ENCODE measurements at places on chromosomes 4 and X.

DNA sequence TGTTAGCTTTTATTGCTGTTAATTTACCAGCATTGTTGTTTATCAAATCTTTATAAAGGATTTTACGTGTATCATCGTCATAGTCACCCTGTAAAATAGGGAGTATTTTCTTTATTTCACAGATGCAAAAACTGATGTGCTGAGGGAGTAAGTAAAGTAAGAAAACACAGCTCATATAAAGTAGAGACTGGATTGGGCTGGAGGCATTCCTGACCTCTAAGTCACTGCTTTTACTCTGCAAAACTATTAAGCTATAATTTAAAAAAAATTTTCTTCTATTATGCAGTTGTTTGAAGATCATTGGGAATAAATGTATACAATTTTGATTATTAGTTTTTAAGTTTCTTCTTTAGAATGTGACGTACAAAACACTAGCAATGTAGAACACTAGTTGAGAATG lies 45.9 kb downstream of the NUDT6 start:
- no peak for DNase-seq

DNA sequence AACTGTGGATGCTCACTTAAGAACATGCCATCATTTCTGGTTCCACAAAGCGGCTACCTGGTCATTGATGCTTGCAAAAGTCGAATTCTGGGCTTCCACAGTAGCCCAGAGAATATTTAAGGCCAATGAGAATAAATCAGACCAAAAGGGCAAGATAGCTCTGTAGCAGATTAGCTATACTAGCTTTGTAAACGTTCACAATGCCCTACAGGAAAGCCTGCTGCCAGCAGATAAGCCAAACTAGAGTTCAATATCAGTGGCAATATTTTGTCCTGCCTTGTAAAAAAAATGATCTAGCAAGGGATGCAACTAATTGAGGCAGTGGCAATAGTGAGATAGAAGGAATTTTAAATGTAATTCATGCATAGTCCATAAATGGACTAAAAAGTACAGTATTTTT lies 387.7 kb upstream of the TEX13C start:
- DNase-seq, result no peak

DNA sequence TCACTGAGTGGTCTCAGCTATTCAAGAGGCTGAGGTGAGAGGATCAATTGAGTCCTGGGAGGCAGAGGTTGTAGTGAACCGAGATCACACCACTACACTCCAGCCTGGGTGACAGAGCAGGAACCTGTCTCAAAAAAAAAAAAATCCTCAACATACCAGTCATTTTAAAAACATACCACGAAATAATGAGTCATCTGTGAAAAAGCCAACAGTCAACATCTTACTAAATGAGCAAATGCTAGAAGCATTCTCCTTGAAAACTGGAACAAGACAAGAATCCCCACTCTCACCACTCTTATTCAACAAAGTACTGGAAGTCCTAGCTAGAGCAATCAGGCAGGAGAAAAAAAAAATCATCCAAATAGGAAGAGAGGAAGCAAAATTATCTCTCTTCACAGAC lies 104.0 kb upstream of the ARHGEF9 start:
- DNase-seq, result no peak

- DNase-seq, result no peak
These were observed 38.8 kb downstream of the FAT1 start for GRCh38 chr4:186684889-186685309.

- DNase-seq, result no peak
These were observed 159.6 kb upstream of the RBPJ start for GRCh38 chr4:26161030-26161824.

DNA sequence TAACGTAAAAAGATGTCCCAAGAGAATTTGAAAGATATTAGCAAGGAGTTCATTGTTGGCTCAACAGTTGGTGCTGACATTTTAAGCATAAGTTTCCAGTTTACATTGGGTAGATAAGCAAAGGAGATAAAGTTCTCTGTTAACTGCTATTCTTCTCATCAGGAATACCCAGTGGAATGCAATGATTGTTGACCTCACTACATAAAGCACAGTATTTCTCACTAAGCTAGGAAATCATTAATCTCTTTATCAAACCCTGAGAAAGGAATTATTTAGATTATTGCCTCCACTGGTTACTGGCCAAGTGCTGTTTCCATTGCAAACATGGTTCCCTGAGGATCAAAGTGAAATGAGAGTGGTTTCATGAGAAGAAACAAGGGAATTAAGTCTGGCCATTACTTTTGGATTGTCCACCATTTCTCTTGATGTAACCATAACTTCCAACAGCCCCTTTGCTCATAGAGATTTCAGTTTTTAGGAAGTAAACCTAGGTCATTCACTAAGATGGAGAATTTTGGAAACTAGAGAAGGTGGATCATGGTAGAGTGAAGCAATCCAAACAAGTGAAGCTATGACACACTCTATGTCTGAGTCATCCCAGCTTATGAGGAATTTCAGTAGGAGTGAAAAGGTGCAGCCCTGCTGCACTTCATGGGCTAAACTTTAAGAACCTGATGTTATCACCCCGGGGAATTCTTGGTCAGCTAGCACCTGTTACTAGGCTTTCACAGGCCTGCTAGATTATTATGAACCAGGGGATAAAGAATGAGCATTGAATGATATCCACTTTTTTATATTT lies 163.4 kb downstream of the AREG start:
- DNase-seq, result no peak

GRCh38 chr4:31545755-31546154 lies 825.6 kb downstream of the PCDH7 start:
- DNase-seq, result no peak

GRCh38 chr4:180530787-180531186 lies 1712.4 kb upstream of the TENM3 start:
- DNase-seq, result no peak

DNA sequence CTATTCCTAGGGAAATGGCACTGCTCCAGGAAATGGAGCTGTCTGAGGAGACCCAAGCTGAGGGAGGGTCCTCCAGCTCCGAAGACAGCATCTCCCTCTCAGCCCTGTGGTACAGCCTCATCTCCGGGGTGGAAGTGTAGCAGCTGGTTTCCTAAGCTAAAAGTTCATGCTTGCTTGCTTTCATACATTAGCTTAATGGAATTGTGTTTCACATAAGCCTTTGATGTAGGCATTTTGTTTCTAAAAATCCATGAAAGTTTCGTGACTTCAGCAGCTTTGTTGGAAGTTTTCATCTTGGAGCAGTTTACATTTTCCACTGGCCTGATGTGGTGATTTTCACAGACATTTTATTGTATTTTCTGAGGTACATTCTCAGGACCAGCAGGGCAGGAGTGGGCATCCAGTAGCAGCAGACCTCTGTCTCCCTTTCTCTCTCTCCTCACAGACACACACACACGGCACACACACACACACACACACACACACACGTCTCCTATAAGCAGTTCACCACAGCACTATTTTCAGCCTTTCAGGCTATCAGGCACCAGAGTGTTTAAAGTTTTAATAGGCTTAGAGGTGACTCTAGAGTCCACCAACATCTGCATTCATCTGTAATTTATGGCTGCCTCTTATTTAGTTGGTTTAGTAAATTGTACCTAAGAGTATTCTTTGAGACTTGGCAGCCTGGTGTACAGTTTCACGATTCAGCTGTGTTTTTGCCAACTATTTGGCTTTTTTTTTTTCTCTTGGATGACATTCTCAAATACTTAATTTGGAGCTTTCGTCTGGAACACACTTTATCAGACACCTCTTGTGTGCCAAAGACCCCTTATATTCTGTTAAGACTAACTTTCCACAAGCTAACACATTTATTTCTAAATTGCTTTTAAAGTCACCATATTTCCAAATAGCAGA lies 225.8 kb upstream of the SFRP2 start:
- DNase-seq, result no peak
